ENCODE measurements at places on chromosomes 1 and 21.

GRCh38 chr1:97623220-97623619 lies 297.6 kb downstream of the DPYD start:
- no peak for DNase-seq

DNA sequence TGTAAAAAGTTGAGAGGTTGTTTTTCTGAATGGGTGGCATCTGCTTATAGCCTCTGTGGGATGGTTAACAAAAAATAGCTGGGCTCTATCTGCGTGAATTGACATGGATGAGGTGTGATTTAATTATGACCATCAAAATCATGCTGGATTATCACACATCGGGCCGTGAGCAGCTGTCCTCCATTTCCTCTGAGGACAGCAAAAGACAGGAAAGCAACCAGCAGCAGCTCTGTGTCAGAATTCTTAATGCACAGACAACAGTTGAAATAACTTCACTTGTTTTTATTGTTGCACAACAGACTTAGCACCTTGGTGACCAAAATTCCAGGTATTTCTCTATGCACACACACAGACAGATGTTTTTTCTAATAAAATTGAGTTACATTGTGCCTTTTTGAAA lies 54.5 kb upstream of the LAPTM5 start:
- DNase-seq: no peak

DNA sequence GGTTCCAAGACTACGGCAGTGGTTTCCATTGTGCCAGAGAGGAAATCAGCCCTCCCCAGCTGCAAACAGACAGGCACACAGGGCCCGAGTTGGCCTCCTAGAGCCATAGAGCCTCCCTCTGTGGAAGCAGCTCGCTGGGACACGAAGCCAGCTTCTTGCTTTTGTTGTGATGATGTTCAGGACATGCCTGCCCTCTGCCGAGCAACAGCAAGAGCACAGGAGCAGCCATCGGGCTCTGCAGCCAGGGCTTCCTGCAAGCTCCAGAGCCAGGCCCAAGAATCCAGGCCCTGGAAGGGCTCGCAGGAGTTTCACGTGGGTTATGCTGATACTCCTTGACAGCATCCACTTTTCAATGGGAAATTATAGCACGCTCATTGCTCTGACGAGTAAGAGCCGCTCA lies 18.5 kb downstream of the NPHP4 start:
- DNase-seq: no peak

GRCh38 chr1:68795956-68796355 lies 299.1 kb upstream of the DEPDC1 start:
- no peak for DNase-seq

DNA sequence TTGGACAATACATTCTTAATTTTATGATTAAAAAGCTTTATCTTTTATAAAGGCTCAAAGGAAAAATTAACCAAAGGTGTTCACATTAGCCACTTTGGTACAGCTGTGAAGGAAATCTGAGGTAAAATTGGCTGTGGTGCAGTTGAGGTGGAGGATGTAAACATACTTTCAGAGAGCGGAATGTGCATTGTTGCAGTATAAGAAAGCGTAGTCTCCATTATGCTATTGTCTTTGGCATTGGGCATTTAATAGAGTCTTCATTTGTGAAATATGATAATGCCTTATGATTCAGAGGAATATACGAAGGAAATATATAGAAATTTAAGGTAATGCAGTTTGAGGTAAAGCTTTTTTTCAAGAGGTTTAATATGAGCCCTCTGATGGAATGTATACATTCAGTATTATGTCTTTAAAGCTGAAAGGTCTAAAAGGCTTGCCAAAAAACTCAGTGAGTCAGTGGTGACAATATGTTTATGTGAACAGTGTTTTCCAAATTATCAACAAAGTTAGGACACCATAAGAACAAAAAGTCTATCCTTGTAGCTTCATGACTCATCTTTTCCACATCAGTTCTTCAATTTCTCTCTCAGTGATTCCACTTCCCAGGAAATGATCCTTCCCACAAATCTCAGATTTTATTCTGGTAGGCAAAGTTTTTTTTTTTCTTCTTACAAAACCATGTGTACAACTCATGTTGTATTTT lies 26.9 kb upstream of the DDR2 start:
- DNase-seq: no peak

- no peak for DNase-seq
These were observed 30.6 kb downstream of the PHC2 start for GRCh38 chr1:33400153-33400911.

DNA sequence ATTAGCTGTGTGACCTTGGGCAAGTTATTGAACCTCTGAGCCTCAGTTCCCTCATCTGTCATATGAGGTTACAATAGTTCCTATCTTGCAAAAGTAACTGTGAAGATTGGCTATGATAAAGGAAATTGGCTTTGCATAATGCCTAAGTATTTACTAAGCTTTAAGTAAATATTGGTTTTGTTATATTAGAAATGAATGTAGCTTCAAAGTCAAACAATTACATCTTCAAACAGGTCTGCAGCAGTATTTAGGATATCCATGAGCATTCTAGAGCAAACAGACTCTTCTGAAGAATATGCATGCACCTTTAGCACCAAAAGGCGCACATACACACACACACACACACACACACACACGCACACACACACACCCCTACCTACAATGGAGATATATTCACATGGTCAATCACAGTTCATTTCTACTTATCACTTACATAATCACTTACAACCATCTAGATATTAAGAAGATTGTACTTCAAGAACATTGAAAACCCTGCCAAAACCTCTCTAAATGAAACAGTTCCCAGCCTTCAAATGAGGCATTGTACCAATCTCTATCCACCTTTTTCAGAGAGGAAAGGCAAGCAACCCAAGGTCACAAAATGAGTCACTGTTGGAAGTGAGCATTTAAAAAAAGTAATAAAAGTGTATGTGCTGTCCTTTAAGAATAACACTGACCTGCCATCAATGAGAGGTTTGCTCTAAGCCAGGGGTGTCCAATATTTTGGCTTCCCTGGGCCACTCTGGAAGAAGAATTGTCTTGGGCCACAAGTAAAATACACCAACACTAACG lies 13.4 kb upstream of the FAM43B start:
- DNase-seq: no peak

DNA sequence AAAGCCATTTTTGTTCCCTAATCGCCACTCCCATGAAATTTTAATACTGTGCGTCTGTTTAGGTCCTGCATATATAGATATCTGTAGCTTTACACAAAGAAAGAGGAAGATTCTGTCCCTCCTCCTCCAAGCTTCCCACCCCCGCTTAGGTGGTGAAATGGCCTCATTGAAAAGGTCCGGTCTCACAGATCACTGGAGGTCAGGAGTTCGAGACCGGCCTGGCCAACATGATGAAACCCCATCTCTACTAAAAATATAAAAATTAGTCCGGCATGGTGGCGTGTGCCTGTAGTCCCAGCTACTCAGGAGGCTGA lies 20.9 kb downstream of the SLC2A7 start:
- no peak for DNase-seq

DNA sequence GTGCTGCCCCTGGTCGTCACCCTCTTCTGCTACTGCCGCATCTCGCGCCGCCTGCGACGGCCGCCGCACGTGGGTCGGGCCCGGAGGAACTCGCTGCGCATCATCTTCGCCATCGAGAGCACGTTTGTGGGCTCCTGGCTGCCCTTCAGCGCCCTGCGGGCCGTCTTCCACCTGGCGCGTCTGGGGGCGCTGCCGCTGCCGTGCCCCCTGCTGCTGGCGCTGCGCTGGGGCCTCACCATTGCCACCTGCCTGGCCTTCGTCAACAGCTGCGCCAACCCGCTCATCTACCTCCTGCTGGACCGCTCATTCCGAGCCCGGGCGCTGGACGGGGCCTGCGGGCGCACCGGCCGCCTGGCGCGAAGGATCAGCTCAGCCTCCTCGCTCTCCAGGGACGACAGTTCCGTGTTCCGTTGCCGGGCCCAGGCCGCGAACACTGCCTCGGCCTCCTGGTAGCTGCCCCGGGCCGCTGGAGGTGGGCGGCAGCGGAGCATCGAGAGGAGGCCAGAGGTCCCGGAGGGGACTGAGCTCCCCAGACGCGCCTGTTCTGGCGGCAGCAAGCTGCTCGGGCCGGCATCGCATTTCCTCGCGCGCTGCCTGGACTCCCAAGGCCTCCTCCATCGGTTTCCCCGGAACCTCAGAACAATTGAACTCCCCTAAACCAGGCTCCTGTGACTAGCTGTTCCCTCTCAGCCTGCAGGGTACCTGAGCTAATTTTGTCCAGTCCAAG lies 1.1 kb downstream of the GPR25 start:
- no peak for DNase-seq

DNA sequence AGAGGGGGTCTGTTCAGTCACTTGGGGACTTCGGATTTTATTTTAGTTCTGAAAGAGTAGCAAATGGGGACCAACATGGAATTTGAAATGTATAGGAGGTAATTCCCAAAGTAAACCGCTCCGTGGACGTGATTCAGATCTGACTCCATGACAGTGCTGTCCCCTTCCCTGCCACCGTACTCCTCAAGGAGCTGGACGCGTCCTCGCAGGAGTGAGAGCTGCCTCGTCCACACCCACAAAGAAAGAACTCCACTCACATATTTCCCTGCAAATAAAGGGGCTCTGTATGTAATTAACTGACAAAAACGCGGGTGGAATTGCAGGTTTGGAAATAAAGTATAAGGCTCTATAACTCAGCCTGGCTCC lies 183.6 kb downstream of the ETS2 start:
- no peak for DNase-seq

DNA sequence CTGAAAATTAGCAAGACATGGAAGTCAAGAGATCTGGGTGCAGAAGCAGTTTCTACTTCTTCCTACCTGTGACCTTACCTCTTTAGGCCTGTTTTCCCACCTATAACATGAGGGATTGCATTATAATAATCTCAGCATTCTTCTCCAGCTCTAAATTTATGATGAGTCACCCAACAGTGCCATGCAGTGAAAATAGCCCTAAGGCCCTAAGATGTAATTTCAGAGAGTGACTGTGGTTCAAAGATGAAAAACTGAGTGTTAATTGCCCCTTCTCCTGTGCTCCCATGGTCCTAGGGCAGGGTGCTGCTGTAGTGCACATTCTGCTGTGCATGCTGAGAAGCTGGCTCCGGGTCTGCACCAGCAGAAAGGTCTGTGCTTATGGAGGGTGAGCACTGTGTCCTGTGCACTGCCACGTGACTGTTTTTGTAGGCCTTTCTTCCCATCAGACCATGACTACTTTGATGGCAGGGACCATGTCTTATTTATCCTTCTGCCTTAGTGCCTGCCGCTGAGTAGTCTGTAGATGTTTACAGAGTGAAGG lies 29.7 kb downstream of the JUN start:
- no peak for DNase-seq
